SIG-M5 (cell line): ENCODE measurements at places on chromosomes 12 and 14.

GRCh38 chr14:75344411-75344810, 65.8 kb downstream of the FOS start:
- no peak for DNase-seq

DNA sequence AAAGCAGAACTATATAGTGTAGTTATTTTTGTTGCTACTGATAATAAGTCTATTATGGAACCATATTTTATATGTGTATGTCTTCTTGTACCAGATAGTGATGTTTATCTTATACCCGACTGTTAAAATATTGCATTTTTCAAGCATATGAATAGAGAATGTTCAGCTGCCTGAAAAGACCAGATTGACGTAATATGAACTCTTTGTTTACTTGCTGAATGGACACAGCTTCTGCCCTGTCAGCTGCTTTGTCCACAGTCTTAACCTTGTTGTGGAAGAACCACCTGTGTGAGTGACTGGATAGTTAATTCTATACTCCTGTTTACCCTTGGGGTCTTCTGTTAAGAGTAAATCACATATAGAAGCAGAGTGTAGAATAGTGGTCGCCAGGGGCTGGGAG, 109.3 kb downstream of the LGR5 start:
- no peak for DNase-seq

DNA sequence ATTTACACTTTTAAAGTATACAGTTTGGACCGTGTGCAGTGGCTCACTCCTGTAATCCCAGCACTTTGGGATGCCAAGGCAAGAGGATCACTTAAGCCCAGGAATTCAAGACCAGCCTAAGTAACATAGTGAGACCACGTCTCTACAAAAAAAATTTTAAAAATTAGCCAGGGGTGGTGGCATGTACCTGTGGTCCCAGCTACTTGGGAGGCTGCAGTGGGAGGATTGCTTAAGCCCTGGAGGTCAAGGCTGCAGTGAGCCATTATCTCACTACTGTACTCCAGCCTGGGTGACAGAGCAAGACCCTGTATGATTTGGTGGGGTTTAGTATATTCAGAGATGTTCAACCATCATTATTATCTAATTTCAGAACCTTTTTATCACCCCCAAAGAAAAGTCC, 4.7 kb downstream of the EIF4B start:
- DNase-seq, result no peak

DNA sequence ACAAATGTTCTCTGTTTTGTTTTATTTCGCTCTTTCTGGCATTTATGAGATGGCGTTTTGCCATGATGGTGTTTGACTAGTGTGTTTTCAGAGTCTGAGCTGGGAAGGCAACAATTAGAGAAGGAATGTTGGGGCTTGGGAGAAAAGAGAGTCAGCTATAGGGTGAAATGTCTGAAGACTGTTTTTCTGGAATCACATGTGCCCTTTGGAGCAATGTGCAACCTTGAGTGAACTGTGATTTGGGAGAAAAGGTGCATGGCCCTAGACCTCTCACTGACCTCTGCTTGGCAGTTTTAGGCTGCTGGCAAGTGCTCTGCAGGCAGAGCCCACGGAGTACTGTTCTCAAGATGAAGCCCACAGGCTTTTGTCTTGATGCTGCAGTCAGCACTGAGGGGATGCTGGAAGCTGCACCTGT, 379.9 kb upstream of the PDE3A start:
- no peak for DNase-seq

DNA sequence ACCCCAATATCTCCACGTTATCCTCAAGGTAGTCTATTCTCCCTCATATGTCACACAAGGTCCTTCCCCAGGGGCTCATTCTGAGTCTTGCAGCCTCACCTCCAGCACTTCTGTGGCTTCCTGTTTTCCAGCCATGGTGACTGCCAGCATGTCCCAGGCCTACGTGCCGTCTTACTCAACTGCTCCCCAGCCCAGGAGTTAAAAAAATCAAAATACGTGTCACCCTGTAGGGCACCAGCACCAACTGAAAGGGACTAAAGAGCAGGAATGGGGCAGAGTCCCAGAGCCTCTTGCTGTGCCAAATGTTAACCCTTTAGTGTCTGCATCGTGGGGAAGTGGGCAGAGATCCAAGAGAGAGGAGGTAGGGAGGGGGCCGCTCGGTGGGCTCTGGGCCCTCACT, 37.0 kb upstream of the MED13L start:
- DNase-seq, result no peak

DNA sequence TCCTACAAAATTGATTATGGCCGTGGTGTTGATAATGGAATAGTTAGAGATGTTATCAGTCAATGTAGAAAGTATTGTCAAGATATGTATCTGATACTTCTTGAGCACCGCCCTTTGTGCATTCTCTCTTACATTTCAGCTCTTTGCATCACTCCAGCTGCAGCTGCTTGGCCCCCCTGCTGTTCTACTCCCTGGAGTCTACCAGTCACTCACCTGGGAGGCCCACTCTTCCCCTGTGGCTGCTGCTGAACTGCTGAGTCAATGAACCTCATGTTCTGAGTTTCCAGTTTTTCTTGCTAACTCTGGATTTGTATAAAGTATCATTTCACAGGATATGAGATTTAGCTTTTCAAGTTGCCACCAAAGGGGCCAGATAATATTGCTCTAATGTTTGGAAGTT, 312.8 kb upstream of the SLC16A7 start:
- no peak for DNase-seq

DNA sequence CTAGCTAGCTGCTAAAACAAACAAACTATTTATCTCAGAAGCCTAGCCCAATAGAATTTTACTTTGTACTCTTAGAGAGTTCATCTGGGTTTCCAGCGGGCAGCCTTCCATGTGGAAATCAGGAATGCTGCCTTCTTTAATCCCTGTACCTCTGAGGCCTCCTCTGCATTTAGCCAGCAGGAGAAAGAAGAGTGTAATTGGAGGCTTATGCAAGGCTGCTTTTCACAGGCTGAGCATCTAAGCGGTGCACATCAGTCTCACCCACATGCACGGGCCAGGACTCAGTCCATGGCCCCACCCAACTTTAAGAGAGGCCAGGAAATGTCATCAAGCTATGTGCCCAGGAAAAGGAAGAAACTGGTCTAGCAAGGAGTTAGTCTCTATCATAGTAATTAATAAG, 14.0 kb upstream of the PTGDR start:
- DNase-seq, result no peak

DNA sequence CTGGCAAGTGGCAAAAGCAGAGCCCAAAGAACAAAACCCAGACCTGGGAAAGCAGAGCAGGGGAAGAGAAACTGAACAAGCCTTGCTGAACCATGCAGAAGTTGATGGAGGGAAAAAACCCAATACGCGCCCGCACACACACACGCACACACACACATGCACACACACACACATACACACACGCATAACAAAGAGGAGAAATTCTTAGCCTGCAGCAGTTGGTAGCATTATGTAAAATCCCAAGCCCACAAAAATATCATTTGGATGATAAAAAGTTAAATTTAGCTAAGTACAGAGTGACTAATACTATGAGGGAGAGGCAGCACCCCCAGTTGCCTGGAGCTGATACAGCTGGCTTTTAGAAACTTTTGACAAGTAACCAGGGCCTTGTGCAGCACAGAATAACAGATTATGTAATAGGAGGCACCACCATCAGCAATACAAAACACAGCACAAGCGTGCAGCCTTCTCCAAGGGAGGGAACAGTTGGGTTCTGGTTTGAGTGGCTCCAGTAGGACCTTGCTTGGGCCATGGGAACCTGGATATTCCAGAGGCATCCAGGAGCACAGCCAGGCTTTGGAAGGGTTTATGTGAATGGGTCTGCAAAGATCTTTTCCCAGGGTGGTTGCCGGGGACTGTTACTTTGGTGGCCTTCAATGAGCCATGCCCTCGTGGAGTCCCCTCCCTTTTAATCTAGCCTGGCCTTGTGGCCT, 35.3 kb downstream of the PITPNM2 start:
- DNase-seq, result peak; percentile 75

DNA sequence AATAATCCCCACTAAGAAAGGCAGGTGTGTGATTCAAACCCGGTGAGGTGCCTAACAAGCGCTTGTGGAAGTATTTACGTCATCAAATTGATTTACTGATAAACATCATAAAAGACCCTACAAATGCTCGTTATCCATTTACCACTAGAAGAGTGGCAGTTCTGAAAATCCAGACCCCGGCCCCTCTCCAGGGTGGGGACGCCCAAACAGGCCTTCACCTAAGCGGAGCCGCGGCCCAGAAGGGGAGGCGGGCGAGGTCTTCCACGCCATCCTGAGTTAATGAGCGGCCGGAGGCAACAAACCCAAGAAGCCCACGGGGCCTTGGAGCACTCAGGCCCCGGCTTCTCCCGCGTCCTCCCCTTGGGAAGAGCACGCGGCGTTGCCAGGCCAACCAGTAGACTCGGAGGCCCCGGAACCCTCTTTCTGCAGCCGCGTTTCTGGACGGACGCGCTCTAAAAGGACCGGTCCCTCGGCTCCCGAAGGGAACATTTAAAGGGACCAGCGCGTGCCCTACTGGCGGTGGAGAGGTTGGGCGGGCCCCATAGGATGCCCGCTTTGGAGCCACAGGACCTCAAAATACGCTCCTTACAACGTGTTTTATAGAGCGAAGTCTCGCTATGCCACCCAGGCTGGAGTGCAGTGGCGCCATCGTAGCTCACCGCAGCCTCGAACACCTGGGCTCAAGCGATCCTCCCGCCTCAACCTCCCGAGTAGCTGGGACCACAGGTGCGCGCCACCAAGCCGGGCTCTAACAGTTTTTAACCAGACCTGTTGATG, 3.5 kb downstream of the PTPN21 start:
- no peak for DNase-seq

DNA sequence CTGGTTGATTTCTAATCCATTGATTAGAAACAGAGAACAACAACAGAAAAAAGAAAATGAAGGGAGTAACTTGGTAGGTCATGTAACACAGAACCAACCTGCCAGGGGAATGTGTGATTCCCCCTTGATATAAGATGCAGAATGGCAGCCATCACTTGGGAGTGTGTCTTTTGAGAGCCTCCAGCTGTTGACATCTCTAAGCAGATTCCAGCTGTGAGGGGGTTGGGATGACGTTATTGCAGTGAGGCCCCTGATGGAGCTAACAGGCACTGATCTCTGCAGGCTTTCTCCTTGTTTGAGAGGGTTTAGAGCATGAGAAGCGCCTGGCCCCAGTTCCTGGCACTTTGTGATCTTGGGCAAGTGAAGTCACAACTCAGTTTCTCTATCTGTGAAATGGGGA, 124.9 kb downstream of the PELI2 start:
- DNase-seq, result no peak

DNA sequence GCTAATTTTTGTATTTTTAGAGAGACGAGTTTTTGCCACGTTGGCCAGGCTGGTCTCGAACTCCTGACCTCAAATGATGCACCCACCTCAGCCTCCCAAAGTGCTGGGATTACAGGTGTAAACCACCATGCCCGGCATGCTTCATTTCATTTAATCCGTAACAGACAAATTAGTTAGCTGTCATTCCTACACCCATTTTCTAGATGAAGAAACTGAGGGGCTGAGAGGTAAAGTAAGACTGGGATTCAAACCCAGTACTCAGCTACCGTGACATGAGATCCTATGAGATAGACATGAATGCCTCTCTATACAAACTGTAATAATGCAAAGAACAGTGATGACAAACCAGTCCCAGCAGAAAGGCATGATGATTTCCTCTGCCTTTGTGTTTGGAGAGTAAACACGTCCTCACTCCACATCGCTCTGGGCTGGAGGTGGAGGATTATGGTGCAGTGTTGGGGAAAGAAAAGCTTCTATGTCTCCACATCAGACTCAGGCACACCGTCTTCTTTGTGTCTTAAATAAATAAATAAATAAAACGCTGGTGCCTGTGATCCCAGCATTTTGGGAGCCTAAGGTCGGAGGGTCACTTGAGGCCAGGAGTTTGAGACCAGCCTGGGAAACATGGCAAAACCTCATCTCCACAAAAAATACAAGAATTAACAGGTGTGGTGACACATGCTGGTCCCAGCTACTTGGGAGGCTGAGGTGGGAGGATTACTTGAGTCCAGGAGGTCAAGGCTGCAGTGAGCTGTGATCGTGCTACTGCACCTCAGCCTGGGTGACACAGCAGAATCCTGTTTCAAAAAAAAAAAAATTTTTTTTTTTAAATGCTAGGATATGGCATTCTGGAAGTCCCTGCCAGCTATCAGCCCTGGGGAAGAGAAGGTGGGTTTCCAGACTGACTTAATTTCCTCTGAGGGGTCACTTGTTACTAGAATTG, 10.5 kb downstream of the VSX2 start:
- DNase-seq, result no peak

DNA sequence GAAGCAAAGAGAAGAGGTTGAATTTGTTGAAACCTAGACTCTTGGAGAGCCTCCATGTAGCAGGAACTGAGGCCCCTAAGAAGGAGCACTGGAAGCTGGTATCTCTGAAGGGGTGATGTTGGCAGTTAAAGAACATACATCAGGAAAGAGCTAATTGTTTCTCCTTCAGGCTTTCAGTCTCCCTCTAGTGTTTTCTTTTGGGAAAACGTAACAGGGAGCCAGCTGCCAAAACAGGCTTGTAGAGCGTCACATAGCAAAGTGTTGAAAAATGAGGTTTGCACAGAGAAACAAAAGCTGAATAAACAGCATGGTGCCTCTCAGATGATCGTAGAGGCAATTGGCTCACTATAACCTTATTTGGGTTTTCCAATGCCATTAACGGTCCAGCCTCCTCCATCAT, 46.9 kb upstream of the CAND1 start:
- no peak for DNase-seq

GRCh38 chr14:32072676-32073075, 4.4 kb upstream of the ARHGAP5 start:
- no peak for DNase-seq

DNA sequence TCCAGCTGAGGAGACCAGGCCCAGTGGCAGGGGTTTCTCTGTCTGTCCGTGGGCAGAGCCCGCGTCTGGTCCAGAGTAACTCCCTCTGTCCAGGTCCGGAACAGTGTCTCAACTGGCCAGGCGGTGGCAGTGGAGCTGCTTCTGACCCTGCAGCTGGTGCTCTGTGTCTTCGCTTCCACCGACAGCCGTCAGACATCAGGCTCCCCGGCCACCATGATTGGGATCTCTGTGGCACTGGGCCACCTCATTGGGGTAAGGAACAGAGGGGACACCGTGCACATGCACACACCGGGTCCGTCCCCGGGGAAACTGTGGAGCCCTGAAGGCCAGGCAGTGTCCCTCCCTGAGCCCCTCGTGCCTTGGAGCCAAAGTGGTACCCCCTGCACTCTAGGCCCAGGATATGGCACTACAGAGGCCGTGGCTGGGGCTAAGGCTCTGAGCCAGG, 1.5 kb downstream of the AQP6 start:
- no peak for DNase-seq

- no peak for DNase-seq
Measured at GRCh38 chr12:116609319-116610114, 50.3 kb downstream of the MAP1LC3B2 start.

DNA sequence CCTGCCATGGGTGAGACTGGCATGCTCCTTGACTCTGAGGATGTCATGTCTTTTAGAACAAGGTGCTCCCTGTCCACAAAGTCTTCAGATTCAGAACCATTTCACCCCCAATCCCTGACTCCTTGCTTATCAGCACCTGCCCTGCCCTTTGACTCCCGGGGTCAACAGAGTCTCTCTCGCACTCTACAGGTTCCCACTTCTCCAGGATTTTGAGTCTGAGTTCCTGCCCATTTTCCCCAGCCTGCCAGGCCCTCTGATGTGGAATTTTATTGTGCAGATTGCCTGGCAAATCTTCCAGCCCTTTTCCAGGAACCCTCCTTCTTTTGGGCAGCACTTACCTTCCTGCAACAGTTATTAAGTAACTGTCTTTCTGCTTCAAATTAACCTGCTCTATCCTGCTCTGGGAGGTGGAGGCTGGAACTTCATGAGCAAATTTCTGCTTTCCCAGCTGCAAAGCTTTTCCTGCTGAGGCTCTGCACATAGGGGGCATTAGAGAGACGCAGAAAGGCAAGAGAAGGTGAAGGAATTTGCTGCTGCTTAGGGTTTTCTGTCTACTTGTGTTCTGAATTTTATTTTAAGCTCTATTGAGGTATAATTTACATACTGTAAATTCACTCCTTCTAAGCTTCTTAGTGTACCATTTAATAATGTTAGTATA, 259.1 kb downstream of the PCNX1 start:
- DNase-seq, result no peak
